Stimulated activated CD8-positive, alpha-beta memory T cell treated with anti-CD3 and anti-CD28 coated beads, Interleukin-15, amount 100 ng/mL, for 4 hours (primary cell): ENCODE measurements at places on chromosomes 3 and 15.

GRCh38 chr3:58999774-59000160, 50.1 kb downstream of the CFAP20DC start:
- no peak for DNase-seq

GRCh38 chr15:42919799-42920518, 619 bp downstream of the TTBK2 start:
- DNase-seq: peak; percentile 7

GRCh38 chr3:157021679-157022078, 138.3 kb downstream of the CCNL1 start:
- DNase-seq: no peak

DNA sequence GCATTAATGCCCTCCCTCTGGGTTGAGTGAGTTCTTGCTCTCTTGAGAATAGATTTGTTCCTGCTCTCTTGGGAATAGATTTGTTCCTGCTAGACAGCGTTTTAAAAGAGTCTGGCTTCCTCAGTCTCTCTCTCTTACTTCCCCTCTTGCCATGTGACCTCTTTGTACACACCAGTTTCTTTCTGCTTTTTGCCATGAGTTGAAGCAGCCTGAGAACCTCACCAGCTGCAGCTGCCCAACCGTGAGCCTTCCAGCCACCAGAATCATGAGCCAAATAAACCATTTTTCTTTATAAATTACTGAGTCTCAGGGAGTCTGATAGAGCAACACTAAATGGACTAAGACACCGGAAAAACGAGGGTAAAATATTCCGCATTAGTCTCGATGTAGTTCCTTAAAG, 253.6 kb downstream of the CNTN6 start:
- DNase-seq: no peak

GRCh38 chr15:50562735-50563640, 16.5 kb upstream of the USP50 start:
- no peak for DNase-seq

GRCh38 chr3:140715035-140715434, 37.2 kb downstream of the TRIM42 start:
- DNase-seq: no peak

DNA sequence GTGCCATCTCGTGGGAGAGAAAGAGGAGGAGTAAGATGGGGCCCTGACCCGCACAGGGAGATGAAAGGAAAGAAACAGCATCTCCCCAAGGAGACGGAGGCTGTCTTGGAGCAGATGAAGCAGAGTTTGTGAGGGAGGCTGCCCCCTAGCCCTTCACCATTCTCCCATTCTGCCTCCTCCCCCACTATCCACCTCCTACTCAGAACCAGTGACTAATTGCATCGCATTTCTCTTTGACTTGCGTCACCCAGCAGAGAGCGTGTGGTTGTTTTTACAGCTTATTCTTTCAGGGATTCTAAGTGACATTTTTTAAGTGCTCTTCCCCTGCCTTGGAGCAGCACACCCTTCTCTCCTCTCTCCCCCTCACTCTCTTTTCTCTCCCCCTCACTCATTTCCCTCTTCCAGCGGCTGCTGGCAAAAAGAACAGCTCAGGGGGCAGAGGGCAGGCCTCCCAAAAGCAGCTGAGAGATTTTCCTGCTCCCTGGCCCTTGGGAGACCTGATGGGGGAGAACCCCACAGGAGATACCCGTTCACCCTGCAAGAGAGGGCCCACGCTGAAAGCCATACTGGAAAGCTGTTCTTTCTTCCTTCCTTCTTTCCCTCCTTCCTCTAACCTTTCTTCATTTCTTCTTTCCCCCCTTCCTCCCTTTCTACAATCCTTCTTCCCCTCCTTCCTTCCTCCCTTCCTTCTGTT, 91.8 kb downstream of the MRPL46 start:
- no peak for DNase-seq

- no peak for DNase-seq
Measured at GRCh38 chr3:46705751-46706552, 4.8 kb downstream of the TMIE start.

- DNase-seq: no peak
Measured at GRCh38 chr3:49411535-49411967, 225 bp downstream of the RHOA start.
